Hepatocyte (in vitro differentiated cells): ENCODE measurements at places on chromosomes 2 and 18. TPM values are rescaled to one million over a fixed set of nuclear protein-coding genes. Genes with fewer than 3 reads are reported as not detected.

- H3K4me1 ChIP-seq: no peaks in the 10 kb centered on the region
- no peaks in the 10 kb centered on the region for H3K36me3 ChIP-seq
- no peak overlapping the region for H3K27ac ChIP-seq
- H3K4me3 ChIP-seq: no peak overlapping the region
Measured at GRCh38 chr18:78420116-78420515, 559.5 kb upstream of the SALL3 start.

GRCh38 chr18:58303363-58303762 lies 259.3 kb downstream of the NEDD4L start:
- no peaks in the 10 kb centered on the region for H3K27me3 ChIP-seq
- no peak overlapping the region for H3K4me3 ChIP-seq
- no peaks in the 10 kb centered on the region for H3K36me3 ChIP-seq
- H3K4me1 ChIP-seq: peaks cover 8% of the 10 kb centered on the region
- no peak for DNase-seq

Gene ASB18
- not detected in 2 replicates for total RNA-seq

- no peak for DNase-seq
- H3K27me3 ChIP-seq: no peaks in the 10 kb centered on the region
- no peak overlapping the region for H3K4me3 ChIP-seq
- peaks cover 14% of the 10 kb centered on the region for H3K4me1 ChIP-seq
- H3K27ac ChIP-seq: no peak overlapping the region
Measured at GRCh38 chr2:16063955-16064633, 123.7 kb downstream of the MYCN start.

DNA sequence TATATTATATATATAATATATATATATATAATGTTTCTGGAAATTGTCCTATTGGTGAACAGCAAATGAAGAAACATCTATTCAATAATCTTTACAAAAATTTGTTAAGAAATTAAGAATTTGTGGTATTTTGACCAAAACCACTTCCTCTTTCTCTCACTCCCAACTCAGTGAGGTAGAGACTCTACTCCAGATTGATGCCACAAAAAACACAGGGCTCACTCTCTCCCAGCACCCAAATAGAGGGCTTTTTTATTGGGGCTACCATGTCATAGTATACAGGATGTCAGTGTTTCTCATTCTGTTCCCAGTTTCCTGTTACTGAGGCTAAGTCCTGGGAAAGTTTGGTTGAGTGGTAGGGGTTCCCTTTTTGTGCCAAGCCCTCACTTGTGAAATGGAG lies 1155.4 kb downstream of the BCL11A start:
- no peak overlapping the region for H3K4me3 ChIP-seq
- H3K27me3 ChIP-seq: no peaks in the 10 kb centered on the region
- DNase-seq: no peak
- no peaks in the 10 kb centered on the region for H3K36me3 ChIP-seq
- no peak overlapping the region for H3K27ac ChIP-seq
- H3K4me1 ChIP-seq: no peaks in the 10 kb centered on the region

Gene GALNT13
- total RNA-seq: 21.0 and 53.5 TPM in 2 replicates

DNA sequence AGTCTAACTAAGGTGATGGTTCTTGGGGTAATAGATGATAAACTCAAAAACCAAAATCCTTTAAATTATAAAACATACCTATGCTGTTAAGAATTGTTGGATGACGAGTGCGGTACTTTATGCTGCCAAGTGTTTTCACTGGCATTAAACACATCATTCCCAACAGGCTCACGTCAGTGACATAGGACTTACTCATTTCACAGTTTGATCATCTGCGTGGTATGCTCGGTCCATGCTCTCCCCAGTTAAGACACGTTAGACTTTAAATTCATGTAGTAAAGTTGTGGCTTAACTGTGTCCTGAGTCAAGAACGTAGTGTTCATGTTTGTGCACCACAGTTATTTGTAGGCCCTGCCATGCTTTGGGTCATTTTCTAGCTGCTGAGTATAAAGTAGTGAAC lies 125.6 kb upstream of the MYT1L start:
- H3K4me3 ChIP-seq: no peak overlapping the region
- no peaks in the 10 kb centered on the region for H3K4me1 ChIP-seq
- no peaks in the 10 kb centered on the region for H3K36me3 ChIP-seq

GRCh38 chr2:120001471-120001870 lies 11.4 kb upstream of the EPB41L5 start:
- no peaks in the 10 kb centered on the region for H3K36me3 ChIP-seq
- no peak overlapping the region for H3K27ac ChIP-seq
- H3K27me3 ChIP-seq: no peaks in the 10 kb centered on the region

- DNase-seq: no peak
- H3K27ac ChIP-seq: no peak overlapping the region
- no peak overlapping the region for H3K4me3 ChIP-seq
- no peaks in the 10 kb centered on the region for H3K27me3 ChIP-seq
- no peaks in the 10 kb centered on the region for H3K4me1 ChIP-seq
Measured at GRCh38 chr2:37549598-37549997, 121.8 kb downstream of the CDC42EP3 start.

- H3K4me3 ChIP-seq: no peak overlapping the region
- H3K27ac ChIP-seq: peak overlapping the region; percentile 26
- peak; percentile 69 for DNase-seq
Measured at GRCh38 chr2:189287982-189288521, 108.5 kb upstream of the COL5A2 start.

DNA sequence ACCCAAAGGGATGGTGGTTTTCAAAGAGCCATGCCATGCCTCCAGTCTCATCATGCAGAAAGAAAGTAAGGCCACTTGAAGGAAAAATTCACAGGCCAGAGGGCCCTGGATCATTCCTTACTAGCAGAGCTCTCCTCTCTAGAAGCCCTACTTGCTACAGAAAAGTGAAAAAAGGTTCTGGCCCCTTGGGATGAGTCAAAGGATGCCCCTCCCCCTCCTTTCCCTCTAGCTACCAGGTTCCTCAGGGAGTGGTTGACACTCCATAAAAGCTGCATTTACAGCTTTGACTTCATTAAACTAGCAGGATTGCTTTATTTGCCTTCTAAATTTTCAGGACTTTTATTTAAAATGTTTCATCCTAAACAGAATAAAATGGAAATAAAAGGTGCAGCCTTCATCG lies 21.2 kb downstream of the OSR1 start:
- peaks cover 4% of the 10 kb centered on the region for H3K4me1 ChIP-seq
- H3K27me3 ChIP-seq: no peaks in the 10 kb centered on the region
- H3K4me3 ChIP-seq: no peak overlapping the region
- no peak overlapping the region for H3K27ac ChIP-seq
- H3K36me3 ChIP-seq: no peaks in the 10 kb centered on the region

DNA sequence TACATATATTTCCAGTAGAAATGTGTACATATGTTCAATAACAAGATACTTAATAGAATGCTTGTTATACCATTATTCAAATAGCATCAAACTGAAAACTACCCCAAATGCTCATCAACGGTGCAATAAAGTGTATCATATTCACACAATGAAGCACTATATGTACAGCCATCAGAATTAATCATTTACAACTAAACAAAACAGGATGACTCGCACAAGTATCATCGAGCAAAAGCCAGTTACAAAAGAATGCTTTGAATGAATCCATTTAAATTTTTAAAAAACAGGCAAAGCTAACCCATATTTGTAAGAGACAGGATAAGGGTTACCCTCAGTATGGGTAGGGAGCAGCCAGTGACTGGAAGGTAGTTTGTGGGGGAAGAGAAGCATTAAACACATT lies 132.8 kb upstream of the PDE1A start:
- H3K27me3 ChIP-seq: no peaks in the 10 kb centered on the region
- no peaks in the 10 kb centered on the region for H3K36me3 ChIP-seq
- H3K4me3 ChIP-seq: no peak overlapping the region
- H3K27ac ChIP-seq: no peak overlapping the region

DNA sequence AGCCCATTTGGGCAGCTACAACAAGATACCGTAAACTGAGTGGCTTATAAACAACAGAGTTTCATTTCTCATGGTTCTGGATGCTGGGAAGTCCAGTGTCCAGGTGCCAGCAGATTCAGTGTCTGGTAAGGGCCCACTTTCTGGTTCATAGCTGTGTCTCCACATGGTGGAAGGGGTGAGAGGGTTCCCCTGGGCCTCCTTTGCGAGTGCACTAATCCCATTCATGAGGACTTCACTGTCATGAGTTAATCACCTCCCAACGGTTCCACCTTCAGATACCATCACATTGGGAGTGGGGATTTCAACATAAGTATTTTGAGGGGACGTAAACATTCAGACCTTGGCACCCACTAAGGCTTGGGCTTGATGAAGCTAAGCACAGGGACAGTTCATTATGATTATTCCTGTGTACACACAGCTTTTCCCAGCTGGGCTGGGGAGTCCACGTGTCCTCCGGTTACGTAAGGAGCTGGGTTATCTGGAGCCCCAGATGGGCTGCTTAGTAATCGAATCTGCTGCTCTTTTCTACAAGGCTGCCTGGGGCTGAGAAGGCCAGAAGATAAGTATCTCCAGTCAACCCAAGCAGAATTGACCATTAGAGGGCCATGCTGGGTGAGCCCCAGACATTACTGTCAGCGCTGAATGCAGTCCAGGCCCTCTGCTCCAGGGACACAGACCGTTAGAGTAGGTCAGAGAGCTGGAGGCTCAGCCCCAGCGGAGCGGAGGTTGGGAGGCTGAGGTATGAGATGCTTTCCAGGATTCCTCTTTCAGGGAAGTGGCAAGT lies 42.7 kb downstream of the EPAS1 start:
- no peak overlapping the region for H3K4me3 ChIP-seq
- H3K27ac ChIP-seq: peak overlapping the region; percentile 54
- DNase-seq: peak; percentile 57
- H3K4me1 ChIP-seq: peaks cover 61% of the 10 kb centered on the region
- no peaks in the 10 kb centered on the region for H3K27me3 ChIP-seq

GRCh38 chr2:24456599-24457556 lies 34.2 kb upstream of the NCOA1 start:
- no peak overlapping the region for H3K4me3 ChIP-seq
- no peaks in the 10 kb centered on the region for H3K4me1 ChIP-seq
- H3K27ac ChIP-seq: no peak overlapping the region
- H3K36me3 ChIP-seq: no peaks in the 10 kb centered on the region
- no peaks in the 10 kb centered on the region for H3K27me3 ChIP-seq

Gene TSPYL6
- total RNA-seq: not detected in 2 replicates

Gene LRRC30
- not detected in 2 replicates for total RNA-seq

GRCh38 chr18:7568426-7568825 lies 1.3 kb downstream of the PTPRM start:
- DNase-seq: peak; percentile 66
- H3K36me3 ChIP-seq: no peaks in the 10 kb centered on the region
- H3K4me1 ChIP-seq: no peaks in the 10 kb centered on the region
- peak overlapping the region; percentile 88 for H3K27ac ChIP-seq
- H3K27me3 ChIP-seq: peaks cover 11% of the 10 kb centered on the region

Gene COLEC12
- 21.2 and 23.2 TPM in 2 replicates for total RNA-seq

- no peaks in the 10 kb centered on the region for H3K36me3 ChIP-seq
- H3K27me3 ChIP-seq: no peaks in the 10 kb centered on the region
- no peak overlapping the region for H3K4me3 ChIP-seq
- H3K4me1 ChIP-seq: no peaks in the 10 kb centered on the region
- H3K27ac ChIP-seq: peak overlapping the region; percentile 23
Measured at GRCh38 chr2:120683701-120684100, 52.0 kb upstream of the GLI2 start.

DNA sequence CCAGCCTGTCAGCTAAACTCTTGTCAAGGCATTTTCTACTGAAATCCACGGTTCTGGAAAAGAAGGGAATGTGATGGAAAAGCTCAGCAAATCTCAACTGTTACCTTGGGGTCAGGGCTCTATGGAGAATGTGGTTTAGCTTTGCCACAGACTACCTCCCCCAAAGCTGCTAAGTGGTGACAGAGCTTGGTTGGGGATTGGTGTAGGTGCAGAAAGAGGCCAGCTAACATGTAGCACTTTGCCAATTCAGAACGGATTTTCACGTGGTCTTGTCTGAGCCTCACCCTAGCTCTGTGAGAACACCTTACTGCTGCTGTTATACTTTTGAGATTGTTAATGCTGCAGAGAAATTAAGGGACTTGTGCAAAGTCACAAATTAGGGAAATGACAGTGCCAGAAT lies 331.1 kb downstream of the RND3 start:
- H3K27ac ChIP-seq: no peak overlapping the region
- DNase-seq: no peak
- H3K4me1 ChIP-seq: no peaks in the 10 kb centered on the region

- H3K36me3 ChIP-seq: no peaks in the 10 kb centered on the region
- no peaks in the 10 kb centered on the region for H3K27me3 ChIP-seq
- H3K4me3 ChIP-seq: no peak overlapping the region
Measured at GRCh38 chr2:24269265-24269664, 91.1 kb downstream of the ITSN2 start.

Gene ACTR1B
- 56.3 and 57.9 TPM in 2 replicates for total RNA-seq

Gene PSMA8
- total RNA-seq: not detected in 2 replicates

- no peak for DNase-seq
- peak overlapping the region; percentile 100 for H3K27ac ChIP-seq
- no peak overlapping the region for H3K4me3 ChIP-seq
- peaks cover 38% of the 10 kb centered on the region for H3K4me1 ChIP-seq
- H3K36me3 ChIP-seq: no peaks in the 10 kb centered on the region
- no peaks in the 10 kb centered on the region for H3K27me3 ChIP-seq
Measured at GRCh38 chr2:43220760-43221123, 5.7 kb downstream of the ZFP36L2 start.

GRCh38 chr2:61789807-61790602 lies 63.9 kb downstream of the FAM161A start:
- DNase-seq: no peak
- H3K36me3 ChIP-seq: no peaks in the 10 kb centered on the region
- no peak overlapping the region for H3K4me3 ChIP-seq
- no peaks in the 10 kb centered on the region for H3K27me3 ChIP-seq
- H3K4me1 ChIP-seq: no peaks in the 10 kb centered on the region
- H3K27ac ChIP-seq: no peak overlapping the region

Gene ALK
- 0.20 and 0.27 TPM in 2 replicates for total RNA-seq

Gene PLCD4
- 0.52 and 1.7 TPM in 2 replicates for total RNA-seq

Gene MYOM1
- total RNA-seq: 1.1 and 1.6 TPM in 2 replicates

DNA sequence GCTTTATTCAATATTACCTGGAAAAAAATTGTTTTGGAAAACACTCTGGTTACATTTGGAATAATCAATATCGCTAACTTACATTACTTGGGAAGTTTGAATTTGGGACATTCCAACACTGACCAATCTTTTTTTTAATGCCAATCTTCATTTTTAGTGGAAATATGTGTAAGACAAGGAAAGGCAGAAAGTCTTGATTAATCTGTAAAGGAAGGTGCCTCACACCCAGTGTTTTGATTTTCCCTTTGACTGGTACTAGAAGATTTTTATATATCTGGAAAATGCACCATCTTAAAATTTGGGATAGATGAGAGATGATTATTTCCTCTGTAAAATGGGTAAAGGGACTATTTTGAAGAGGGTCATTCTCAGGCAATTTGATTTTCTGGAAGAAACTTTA lies 879.2 kb upstream of the ZEB2 start:
- no peaks in the 10 kb centered on the region for H3K36me3 ChIP-seq
- no peak overlapping the region for H3K27ac ChIP-seq
- no peaks in the 10 kb centered on the region for H3K27me3 ChIP-seq
- DNase-seq: no peak
- no peaks in the 10 kb centered on the region for H3K4me1 ChIP-seq
- no peak overlapping the region for H3K4me3 ChIP-seq

Gene AQP12B
- total RNA-seq: 0.04 TPM in 1 of 2 replicates, not detected in the other

- H3K27me3 ChIP-seq: no peaks in the 10 kb centered on the region
- DNase-seq: no peak
- no peak overlapping the region for H3K27ac ChIP-seq
- no peaks in the 10 kb centered on the region for H3K4me1 ChIP-seq
- no peaks in the 10 kb centered on the region for H3K36me3 ChIP-seq
- no peak overlapping the region for H3K4me3 ChIP-seq
Measured at GRCh38 chr2:229530434-229530833, 183.9 kb downstream of the DNER start.

- no peaks in the 10 kb centered on the region for H3K36me3 ChIP-seq
- no peak overlapping the region for H3K4me3 ChIP-seq
- H3K27me3 ChIP-seq: peaks cover 15% of the 10 kb centered on the region
- H3K27ac ChIP-seq: no peak overlapping the region
Measured at GRCh38 chr2:70397186-70397585, 95.3 kb upstream of the FAM136A start.
